ENCODE measurements at places on chromosomes 7 and 10.

DNA sequence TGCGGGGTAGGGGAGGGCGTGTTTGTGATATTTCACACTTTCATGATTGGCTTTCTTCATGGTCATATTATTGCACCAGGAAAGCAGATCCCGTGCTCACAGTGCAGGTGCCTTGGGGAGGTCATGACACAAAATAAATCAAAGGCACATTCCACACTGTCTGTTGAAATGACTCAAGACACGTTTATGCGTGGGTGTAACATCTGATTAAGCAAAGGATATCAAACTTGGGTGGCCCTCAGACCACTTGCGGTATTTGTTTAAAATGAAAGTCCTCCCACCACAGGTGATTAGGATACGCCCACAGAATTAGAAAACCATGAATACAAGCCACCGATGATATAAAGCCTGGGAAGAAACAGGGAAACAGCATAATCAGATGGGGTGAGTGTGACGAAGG, 51.1 kb downstream of the SVIL start:
- no peak for DNase-seq

- DNase-seq, result no peak
Observed at GRCh38 chr7:141700848-141701371, 1.1 kb downstream of the DENND11 start.

- DNase-seq, result no peak
Observed at GRCh38 chr7:157646551-157646950, 309.7 kb downstream of the DNAJB6 start.

DNA sequence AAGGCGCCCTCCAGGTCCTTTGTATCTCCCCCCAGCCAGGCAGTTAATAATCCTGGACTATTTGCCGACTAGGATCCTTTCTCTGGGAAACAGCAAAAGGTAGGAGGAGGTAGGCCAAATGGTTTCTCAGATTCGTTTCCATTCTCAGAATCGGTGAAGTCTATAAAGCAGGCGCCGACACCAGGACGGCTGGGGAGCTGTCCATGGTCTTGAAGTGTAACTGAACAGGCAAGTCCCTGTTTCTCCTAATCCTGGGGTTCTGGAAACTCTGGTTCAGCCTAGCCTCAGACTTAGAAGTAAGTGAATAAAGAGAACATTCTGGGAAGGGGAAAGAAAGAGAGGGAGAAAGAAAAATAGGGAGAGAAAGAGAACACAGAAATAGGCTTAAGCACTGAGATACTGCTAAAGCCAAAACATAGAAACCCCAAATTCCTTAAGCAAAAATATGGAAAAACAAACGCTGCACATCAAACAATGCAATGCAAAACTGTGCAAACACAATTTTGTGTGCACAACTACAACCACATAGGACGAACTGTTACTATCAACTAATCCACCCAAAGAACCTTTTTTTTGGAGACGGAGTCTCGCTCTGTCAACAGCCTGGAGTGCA, 11.1 kb upstream of the INA start:
- DNase-seq, result no peak

DNA sequence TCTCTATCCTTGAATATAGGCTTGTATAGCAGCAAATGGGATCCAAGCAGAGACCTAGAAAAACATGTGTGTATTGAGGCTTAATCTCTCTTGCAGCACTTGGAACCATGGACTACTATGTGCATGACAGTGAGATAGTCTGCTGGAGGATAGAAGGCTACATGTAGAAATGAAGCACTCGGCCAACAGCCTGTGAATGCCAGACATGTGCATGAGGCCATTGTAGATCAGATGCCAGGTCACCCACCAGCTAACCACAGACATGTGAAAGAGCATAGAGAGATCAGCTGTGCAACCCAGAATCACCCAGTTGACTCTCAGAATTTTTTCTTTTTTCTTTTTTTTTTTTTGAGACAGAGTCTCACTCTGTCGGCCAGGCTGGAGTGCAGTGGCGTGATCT, 90.9 kb downstream of the NT5C2 start:
- no peak for DNase-seq

DNA sequence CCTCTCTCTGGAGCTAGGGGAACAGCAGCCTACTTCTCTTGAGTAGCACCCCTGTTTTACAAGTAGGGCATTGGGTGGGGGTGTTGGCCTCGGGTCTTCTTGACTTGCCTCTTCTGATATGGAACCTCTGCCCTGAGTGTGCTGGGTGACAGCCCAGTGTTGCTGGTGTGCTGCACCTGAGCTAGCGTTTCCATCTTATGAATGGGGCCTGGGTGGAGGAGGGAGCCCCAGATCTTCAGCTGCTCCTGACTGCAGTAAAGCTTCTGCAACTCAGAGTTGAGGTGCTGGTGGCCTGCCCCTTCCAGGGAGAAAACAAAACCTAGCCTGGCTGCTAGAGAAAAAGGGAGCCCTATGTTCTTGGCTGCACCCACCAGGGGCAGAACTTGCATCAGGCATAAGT, 202.5 kb upstream of the SHH start:
- no peak for DNase-seq

DNA sequence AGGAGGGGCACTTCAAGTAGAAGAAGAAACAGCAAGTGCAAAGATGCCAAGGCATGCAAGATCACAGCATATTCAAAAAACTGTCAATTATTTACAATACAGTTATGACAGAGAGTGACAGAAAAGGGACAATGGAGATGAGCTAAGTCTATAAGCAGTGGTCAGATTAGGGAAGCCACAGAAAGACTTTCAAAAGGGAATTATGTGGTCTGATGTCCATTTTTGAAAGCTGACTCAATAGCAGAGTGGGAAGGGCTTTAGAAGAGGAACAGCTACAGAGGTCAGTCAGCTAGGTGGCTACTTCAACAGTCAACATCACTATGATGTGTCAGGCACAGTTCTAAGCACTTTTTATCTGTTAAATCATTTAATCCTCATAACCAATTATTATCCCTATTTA, 45.2 kb upstream of the SPOCK2 start:
- DNase-seq, result peak; percentile 15

DNA sequence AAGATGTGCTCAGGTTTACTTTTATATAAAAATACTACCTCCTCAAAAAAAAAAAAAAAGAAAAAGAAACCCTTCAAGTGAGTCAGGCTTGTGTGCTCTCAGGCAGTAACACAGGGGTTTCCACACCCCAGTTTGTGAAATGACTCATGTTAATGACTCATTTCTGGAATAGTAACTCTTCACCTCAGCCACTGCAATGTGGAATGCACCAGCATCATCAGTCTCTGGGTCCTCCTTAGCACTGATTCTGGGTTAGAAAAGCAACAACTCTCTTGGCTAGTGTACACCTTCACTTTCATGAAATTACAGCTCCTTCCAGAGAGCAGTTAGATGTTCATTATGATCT, 110.6 kb downstream of the EMX2 start:
- peak; percentile 93 for DNase-seq

Data from epithelial cell of proximal tubule (primary cell).